ENCODE measurements at places on chromosomes 7 and 10.

- DNase-seq: no peak
Measured at GRCh38 chr7:147022056-147022455, 905.5 kb downstream of the CNTNAP2 start.

GRCh38 chr10:35684586-35684985 lies 42.5 kb upstream of the FZD8 start:
- DNase-seq: no peak

GRCh38 chr7:74329225-74329624 lies 40.0 kb downstream of the CLIP2 start:
- DNase-seq: no peak

GRCh38 chr7:30859940-30860496 lies 51.6 kb upstream of the AQP1 start:
- no peak for DNase-seq

DNA sequence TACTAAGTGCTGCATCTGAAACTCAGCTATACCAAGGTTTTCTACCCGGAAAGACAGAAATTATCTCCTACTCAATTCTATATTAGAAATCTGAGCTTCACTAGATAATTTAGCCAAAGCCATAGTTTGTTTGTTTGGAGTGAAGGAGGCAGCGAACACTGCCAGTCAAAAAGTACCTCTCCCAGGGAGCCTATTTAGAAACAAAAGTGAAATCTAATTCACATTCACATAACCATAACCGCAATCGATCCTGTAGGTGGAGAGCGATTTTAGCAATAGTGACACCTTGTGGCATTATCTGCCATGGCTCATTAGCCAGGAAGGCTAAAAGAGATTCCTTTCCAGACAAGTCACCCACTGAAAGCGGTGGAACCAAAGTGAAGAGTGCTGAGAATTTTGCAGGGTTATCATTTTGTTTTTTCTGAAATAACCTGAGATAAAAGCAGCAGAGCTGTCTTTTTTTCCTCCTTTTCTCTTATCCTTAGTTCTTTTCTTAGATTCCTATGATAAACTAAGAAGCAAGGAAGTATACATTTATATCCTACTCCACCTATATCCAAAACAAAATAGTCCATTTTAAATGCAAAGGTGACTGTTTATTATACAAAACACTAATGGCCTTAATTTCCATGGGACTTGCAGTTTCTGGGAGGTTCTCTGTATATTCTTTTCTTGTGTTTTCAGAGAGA lies 83.7 kb upstream of the BET1 start:
- peak; percentile 34 for DNase-seq

DNA sequence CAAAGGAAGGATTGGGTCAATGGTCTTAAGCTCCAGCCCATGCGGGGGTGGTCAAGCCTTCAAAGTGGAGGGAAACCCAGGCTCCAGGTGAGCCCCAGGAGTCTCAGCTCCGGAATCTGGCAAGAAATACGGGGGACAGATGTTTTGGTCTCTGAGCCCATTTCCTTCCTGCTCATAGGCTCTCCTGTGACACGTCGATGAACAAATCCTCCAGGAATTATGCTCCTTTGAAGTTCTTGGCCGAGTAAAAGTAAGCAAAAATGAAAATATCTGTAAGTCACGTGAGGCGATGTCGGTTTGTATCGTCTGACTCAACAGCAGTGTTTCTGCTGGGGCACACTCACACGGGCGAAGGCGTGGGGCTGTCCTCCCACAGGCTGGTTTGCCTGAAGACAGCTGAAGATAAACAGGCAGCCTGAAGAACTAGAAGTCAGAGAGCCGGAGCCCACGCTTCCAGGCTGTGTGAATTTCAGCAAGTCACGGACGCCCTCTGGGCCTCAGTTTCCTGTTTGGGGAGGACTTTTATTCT lies 52.6 kb upstream of the SMNDC1 start:
- DNase-seq: no peak

GRCh38 chr7:42661312-42661711 lies 250.6 kb downstream of the C7orf25 start:
- no peak for DNase-seq

GRCh38 chr10:83346266-83346910 lies 792.9 kb upstream of the GHITM start:
- DNase-seq: no peak

- DNase-seq: no peak
Measured at GRCh38 chr7:37071124-37071523, 346.8 kb upstream of the AOAH start.

DNA sequence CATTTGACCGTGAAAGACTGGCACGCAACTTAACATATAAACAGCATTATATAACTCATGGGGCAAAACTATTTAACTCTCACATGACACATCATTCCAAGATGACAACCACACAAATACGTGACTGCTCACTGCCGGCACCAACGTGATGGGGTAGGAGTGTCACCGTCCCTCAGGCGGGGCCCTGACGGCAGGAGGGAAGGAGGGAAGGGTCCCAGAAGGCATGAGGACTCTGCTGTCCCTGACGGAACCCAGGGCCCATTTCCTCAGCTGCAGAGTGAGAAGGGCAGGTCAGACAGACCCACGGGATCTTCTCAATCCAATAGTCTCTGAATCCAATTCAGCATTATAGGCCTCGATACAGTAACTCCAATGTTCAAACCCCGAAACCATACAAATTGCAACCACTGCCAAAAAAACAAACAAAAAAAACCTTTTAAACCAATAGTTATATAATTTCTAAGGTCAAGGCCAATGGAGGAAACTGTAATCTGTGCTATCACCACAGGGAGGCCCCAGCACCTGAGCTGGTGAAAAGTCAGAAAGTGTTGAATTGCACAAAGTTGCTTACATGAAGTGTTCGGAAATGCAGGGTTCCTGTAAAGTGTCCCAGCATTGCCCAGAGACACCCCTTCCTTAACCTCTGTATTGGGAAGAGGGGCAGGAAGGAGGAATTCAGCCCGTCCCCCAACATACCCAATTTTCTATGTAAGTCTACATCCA lies 137.4 kb downstream of the TNS3 start:
- no peak for DNase-seq

DNA sequence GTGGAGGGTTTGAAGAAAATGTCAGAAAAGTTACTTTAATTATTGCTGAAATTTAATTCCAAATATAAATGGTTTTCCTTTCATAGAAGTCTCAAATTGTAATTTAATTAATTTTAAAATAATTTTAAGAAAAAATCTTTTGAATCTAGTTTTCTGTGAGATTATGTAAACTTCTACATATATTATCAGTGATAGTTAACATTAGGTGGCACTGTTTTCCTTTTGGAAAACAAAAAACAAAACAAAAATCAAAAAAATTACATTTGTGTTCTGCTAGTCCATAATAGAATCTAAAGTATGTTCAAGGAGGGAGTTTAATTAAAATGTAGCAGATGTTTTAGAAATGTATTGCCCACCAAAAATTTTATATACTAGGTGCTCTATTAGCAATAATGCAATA lies 1456.7 kb downstream of the REEP3 start:
- DNase-seq: no peak

- DNase-seq: no peak
Measured at GRCh38 chr7:56079450-56080185, 13.1 kb downstream of the PHKG1 start.

GRCh38 chr7:98213888-98214810 lies 2.9 kb downstream of the BHLHA15 start:
- DNase-seq: no peak

GRCh38 chr7:593324-594115 lies 73.9 kb upstream of the PDGFA start:
- no peak for DNase-seq

DNA sequence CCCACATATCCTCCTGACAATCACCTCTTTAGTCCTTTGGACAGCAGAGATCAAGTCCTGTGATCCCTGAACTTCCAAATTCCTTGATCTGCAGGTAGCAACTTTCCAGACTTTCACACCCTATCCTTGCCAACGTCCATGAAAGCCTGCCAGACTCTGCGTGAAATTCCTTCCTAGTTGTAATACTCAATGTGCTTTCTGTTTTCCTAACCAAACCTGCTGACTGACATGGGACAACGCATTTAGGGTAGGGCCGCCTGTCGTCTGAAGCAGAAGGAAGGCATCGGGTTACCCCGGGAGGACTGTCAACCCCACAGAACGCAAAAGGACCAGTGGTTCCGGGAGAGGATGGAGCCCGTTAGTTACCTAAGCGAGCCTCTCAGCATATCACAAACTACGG lies 23.9 kb downstream of the ITGA8 start:
- DNase-seq: no peak
